Fibroblast of lung (primary cell): ENCODE measurements at places on chromosomes 4 and X. TPM values are rescaled to one million over a fixed set of nuclear protein-coding genes. Genes with fewer than 3 reads are reported as not detected.

Gene MMRN1
- total RNA-seq, result under 0.01 TPM in 2 replicates

Gene GAGE1
- total RNA-seq, result not detected in 2 replicates

Gene RAB33A
- 12.6 and 18.3 TPM in 2 replicates for total RNA-seq

Gene TRPC5OS
- not detected in 2 replicates for total RNA-seq

Gene AWAT2
- not detected in 2 replicates for total RNA-seq

GRCh38 chrX:24002792-24003191 lies 24.2 kb downstream of the KLHL15 start:
- no peaks in the 10 kb centered on the region for H3K36me3 ChIP-seq
- H3K4me3 ChIP-seq, result no peak overlapping the region
- H3K27ac ChIP-seq, result no peak overlapping the region
- no peaks in the 10 kb centered on the region for H3K4me1 ChIP-seq
- no peaks in the 10 kb centered on the region for H3K27me3 ChIP-seq

Gene CC2D2A
- 26.5 and 30.9 TPM in 2 replicates for total RNA-seq

Gene CYTL1
- 0.17 TPM in 1 of 2 replicates, not detected in the other for total RNA-seq

Gene SCRG1
- 0.17 and 1.0 TPM in 2 replicates for total RNA-seq

Gene HS3ST1
- total RNA-seq, result not detected in 2 replicates

Gene ADH6
- 0.17 TPM in 1 of 2 replicates, not detected in the other for total RNA-seq

DNA sequence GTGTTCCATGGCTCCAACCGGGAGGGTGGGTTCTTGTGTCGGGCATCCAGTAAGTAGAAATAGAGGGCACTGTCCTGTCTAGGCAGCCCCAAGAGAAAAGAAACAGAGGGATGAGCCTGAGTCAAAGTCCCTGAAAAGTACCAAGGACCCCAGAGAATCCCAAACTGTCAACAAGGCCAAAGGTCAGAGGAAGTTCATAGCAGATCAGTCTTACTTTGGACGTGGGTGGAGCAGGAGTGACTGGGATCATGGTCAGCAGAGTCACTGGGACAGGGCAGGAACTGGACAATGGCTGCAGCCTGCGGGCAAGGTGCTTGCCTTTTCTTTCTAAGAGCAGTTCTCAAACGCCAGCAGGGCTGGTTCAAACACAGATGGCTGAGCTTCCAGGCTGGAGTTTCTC lies 17.3 kb downstream of the F11 start:
- no peak for DNase-seq
- no peaks in the 10 kb centered on the region for H3K4me1 ChIP-seq
- H3K36me3 ChIP-seq, result no peaks in the 10 kb centered on the region
- H3K27ac ChIP-seq, result no peak overlapping the region
- no peak overlapping the region for H3K4me3 ChIP-seq

DNA sequence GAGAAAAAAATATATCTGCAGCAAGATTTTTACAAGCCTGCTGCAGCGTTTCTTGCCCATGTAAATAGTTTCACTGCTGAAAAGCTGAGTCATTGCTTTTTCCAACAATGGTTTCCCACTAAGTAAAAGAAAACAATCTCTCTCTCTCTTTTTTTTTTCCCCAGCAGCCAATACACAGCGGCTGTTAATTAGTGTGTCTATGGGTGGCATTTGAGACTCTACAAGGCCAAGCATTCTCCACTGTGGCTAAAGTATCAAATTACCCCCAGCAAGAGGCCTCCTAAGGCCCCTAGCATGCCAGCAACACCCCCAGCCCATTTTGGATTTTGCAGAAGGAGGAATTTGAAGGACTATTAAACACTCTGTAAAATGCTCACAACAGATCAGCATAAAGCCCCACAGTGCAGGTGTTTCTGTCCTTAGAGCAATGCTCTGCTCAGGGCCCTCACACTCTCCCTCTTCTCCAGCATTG lies 837.4 kb downstream of the TRIML1 start:
- no peak overlapping the region for H3K4me3 ChIP-seq
- H3K27ac ChIP-seq, result no peak overlapping the region
- peak; percentile 76 for DNase-seq
- no peaks in the 10 kb centered on the region for H3K27me3 ChIP-seq
